ENCODE measurements at places on chromosomes 7 and 10. TPM values are rescaled to one million over a fixed set of nuclear protein-coding genes. Genes with fewer than 3 reads are reported as not detected.

The MINDY4 gene
- total RNA-seq = 32.0 TPM

The SPACDR gene
- not detected for total RNA-seq

The CNTNAP2 gene
- total RNA-seq = not detected

The SAP25 gene
- total RNA-seq = 1.1 TPM

The OIT3 gene
- total RNA-seq = not detected

All from thoracic aorta (tissue), 2 donors.